ENCODE measurements at places on chromosomes 12 and 14.

- no peak for DNase-seq
Observed at GRCh38 chr12:57142121-57142520, 5.3 kb downstream of the LRP1-AS start.

GRCh38 chr14:86796221-86797074 lies 1196.5 kb downstream of the GALC start:
- DNase-seq, result no peak

DNA sequence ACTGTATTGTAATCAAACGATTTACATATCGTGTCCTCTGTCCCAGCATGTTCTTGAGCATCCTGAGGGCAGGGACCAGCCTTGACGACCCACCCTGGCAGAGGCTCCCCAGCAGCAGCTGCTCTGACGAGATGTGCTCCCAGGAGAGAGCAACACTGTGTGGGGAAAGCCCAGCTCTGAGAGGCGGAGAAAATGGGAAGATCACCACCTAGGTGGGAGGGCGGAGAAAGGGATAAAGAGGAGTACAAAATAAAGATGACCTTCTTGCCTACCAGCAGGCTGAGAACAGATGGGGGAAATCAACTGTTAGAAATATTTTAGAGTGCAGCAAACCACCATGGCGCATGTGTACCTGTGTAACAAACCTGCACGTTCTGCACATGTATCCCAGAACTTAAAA lies 71.5 kb upstream of the CAPRIN2 start:
- DNase-seq, result no peak

- no peak for DNase-seq
Observed at GRCh38 chr14:101076451-101077198, 173.1 kb upstream of the RTL1 start.

- no peak for DNase-seq
Observed at GRCh38 chr14:89185919-89186855, 230.8 kb downstream of the FOXN3 start.

DNA sequence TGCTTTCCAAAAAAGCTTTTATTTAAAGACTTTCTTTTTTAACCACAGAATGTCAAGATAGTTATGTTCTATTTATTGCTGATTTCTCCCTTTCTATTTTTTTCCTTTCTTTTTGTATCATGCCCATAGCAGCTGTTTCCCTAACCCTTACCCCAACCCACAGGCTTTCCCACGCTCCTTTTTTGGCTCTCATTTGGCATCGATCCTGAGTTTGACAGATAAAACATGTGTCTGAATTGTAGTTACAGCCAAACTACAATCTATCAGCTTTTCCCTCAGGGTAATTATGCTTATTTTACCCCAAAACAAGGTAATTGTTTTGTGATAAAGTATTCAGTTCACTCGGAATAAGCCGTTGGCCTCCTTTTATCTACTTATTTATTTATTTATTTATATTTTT lies 46.7 kb downstream of the PDE3A start:
- no peak for DNase-seq

- DNase-seq, result no peak
Observed at GRCh38 chr12:82383930-82384552, 25.7 kb downstream of the METTL25 start.

DNA sequence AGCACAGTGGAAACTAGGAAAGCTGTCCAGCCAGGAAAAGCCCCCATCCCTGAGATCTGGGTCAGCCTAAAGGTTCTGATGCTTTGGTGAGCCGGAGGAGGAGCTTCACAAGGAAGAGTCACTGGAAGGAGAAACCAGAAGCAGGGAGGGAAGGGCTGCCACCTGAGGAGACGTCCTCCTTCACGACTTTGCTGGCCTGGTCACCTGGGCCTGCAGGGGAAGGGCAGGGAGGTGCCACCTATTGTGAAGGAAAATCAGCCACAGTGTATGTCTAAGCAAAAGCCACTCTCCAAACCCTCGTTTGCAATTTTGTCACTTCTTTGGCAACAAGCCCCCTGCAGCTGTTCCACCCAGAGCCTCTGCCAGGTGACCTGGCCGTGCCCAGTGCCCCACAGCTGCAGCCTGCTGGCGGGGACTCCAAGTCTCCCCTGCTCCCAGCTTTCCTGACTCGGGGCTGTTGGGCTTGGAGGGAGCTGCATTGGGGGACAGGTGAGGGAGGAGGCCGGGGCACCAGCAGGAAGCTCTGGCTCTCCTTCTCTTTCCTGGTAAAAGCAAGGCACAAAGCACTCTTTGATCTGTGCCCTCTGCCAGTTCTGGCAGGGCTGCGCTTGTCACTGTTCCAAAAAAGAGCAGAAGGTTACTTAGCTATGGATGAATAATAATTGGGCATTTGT lies 120.9 kb upstream of the BCL2L14 start:
- DNase-seq, result no peak

DNA sequence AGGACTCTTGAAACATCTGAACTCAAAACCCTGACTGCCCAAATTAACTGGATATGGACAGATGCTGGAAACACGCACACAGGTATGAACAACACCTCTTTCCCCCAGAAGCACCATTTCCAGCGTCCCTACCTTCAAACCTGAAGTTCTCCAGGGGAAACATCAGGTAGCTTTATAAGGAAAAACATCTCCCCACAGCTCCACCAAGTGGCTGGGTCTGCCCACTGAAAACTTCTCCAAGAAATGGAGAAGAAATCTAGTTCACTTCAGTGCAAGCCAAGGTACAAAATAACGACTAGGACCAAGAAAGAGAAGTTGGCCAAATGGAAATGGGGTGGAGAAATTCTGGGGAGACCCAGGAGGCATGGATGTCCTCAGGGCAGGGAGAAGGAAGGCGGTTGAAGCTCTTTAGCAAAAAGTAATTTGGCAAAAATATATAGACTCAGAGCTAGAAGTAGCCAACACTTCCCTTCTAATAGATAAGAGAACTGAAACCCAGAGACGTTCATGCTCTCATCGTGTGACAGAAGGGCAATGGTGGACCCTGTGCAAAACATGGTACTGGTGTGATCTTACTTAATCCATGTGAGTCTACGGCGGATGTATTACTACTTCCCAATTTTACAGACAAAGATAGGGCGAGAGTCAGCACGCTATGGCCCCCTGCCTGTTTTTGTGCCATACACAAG lies 10.5 kb upstream of the NUAK1 start:
- DNase-seq, result no peak

DNA sequence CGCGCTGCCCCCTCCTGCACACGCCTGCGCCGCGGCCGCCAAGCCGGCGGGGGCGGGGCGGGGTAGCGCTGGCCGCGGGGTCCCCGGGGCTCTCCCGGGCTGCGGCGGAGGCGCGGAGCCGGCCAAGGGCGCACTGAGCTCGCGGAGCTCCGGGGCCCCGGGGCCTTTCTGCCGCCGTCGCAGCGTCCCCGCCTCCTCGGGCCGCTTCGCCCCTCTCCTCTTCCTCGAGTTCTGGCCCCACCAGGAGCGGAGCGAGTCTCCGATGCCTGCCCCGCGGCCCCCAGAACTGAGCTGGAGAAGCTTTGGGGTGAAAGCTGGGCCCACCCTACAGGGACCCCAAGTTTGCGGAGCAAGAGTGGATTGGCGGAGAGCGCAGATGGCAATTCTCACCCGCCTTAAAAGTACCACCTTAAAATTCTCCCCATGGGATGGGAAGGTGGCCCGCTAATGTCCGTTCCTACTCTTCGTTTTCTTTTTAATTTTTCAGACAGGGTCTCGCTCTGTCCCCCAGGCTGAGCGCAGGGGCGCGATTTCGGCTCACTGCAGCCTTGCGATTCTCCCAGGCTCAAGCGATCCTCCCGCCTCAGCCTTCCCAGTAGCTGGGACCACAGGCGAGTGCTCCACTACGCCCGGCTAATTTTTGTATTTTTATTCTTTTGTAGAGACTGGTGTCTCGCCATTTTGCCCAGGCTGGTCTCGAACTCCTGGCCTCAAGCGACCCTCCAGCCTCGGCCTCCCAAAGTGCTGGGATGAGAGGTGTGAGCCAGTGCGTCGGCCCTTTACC lies 129.6 kb downstream of the NDUFA12 start:
- no peak for DNase-seq

GRCh38 chr12:85476756-85477155 lies 196.7 kb downstream of the ALX1 start:
- DNase-seq, result no peak

DNA sequence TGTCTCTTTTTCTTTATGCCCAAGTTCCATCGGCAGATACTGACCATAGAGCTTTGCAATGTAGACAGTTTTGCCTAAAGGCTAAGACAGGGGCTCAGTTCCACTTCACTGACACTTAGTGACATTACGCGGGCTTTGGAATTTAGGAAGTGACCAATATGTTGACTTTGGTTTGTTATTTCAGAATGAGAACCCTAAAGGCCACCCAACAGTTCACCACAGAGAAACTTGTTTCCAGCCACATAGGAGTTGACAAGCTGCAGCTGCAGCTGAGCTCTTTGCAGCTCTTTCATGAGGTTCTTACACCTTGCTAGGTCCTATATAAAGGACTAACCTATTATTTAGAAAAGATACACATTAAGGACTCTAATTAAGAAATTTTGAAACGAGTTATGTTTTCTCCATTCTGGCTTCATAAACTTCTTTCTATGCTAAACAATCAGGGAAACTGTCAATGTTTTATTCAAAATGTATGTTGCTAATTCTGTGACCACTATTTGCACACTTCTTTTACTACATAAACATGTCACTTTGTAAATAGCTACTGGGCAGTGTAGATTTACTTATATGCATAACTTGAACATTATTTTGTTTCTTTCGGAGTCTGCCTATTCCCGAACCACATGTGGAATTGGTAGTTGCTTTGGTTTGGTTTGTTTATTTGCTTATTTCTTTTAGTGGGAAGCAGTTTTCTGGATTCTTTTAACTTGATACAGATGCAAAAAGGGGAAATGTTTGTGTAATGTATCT lies 18.5 kb upstream of the KLRD1 start:
- no peak for DNase-seq

GRCh38 chr12:73726881-73727280 lies 810.8 kb upstream of the ATXN7L3B start:
- no peak for DNase-seq

DNA sequence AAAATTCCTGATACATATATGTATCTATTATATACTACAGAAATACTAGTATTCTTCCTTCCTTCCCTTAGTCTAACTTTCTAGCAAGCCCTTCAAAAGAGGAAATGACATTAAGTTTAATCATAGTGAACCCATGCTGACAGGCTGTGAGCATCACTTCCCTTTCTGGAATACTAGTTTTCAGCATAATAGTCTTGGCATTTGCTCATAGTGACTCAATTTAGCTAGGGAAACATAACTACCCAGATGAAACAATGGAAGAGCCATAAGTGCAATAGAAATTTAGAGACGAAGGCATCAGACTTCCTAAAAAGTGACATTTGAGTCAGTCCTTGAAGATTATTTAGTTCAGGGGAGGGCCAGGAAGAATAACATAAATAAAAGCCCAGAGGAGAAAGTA lies 184.5 kb upstream of the CRY1 start:
- no peak for DNase-seq

DNA sequence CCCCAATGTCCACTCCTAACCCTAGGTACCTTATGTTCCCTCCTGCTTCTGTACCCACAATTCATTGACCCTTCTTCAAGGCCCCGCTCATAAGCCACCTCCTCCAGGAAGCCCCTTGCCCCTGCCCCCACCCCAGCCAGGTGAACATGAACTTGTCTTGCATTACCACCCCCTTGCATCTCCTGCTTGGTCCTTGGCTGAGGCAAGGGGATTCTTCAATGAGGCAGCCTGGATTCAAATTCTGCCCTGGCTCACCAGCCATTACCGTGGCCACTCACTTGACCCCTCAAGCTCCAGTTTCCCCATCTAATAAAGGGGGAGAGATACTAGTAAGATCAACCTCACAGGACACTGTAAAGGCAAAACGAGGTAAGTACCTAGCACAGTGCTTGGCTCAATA lies 193.1 kb downstream of the DICER1 start:
- DNase-seq, result no peak

DNA sequence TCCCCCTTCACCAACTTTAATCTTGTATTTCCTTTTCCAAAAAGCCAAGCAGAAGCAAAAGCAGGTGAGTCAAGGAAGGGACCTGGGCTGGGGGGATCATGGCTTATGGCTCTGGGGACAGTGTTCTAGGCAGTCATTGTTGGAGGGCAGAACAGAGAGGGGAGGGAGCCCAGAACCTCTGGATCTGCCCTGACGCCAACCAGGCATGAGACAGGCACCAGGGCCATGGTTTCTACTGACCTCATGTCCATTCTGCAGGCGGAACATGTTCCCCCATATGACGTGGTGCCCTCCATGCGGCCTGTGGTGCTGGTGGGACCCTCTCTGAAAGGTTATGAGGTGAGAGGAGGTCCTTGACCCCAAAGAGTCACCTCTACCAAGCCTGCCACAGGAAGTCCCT lies 6.6 kb downstream of the CACNB3 start:
- DNase-seq, result no peak
